T-helper 1 cell (primary cell): ENCODE measurements at places on chromosomes 5 and 9.
A peak's percentile ranks its signal among the peaks of the same experiment; 100 is the strongest.

DNA sequence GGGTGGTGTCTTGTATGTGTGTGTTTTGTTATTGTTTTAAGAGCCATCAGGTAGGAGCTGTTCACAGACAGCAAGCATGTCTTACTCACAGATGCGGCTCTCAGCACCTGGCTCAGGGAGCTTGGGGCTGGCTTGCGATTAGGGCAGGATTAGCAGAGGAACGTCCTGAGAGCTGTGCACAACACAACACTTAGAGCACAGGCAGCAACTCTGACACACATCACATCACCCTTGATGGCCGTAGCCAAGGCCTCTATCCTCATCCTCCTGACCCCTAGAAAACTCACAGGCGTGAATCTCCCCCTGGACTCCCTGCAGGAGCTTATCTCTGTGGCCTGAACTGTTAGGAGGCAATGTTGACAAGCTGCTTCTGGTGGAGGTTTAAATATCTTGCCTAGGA lies 7.1 kb upstream of the IL17B start:
- DNase-seq = no peak

DNA sequence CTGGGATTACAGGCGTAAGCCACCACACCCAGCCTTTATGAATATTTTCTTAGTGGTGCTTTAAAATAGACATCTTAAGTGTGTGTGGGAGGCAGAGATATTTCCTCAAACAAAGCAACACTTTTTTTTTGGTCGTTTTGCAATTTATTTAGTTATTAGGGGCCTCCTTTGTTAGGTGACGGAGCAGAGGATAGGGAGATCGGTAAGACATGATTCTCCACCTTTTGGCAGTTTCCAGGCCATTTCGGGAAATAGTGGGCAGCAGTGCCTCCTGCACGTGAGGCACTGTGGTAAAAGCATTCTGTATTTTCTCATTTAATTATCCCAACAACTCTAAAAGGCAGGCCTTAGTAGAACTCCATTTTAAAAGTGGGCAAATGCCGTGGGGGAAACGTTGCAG lies 1.9 kb downstream of the OCLN start:
- no peak for DNase-seq

GRCh38 chr5:154728939-154729588 lies 26.1 kb upstream of the LARP1 start:
- DNase-seq = no peak

DNA sequence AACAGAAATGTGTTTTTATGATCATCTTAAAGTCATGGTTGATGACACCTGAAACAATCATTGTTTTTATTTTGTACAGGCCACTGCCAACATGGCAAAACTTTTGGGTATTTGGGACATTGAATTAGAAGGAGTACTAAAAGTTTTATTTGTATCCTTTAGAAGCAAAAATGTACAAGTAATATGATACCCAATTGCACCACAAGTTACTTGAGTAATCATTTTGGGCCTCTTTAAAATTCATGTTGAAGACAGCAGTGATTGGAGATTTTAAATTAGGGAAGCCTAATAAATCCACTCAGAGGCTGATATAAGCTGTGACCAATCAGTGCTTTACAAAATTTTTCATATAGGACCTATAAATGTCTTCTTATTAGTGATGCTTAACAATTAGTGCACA lies 212.9 kb downstream of the MARCHF11 start:
- DNase-seq = no peak

DNA sequence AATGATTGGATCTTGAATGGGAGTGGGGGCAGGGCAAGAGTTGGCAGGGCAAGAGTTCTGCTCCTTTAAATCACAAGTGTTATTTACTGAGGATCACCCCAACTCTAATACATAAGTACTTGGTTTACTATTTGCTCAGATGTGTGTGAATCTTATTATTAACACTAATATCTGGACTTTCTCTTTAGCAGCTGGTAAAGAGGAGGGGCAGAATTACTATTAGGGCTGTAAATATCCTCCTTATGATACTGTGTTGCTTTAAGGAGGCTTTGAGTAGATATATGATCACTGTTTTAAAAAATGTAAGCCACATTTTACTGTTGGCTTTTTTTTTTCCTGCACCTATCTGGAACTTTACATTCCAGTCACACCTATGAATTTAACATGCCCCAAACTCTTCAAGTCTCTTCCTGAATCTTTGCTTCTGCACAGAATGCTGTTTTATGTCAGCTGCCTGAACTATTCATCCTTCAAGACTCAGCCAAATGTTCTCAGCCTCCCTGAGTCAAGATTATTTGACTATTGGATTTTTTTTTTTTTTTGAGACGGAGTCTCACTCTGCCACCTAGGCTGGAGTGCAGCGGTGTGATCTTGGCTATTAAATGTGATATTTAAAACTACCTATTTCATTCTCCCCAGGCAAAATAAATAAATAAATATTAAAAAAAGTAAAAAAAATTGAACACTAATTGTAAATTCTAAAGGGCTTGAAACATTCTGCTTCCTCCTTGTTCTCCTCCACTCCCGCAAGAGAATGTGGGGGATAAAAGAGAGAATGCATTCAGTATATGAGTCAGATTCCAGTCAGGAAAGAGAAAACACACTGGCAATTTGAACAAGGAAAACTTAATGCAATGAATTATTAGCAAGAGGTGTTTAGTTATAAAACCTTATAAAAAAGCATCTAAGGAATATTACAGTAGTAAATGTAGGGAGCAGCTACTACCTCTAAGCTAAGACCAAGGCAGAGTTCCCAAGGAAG lies 99.3 kb downstream of the FOCAD start:
- DNase-seq = no peak

GRCh38 chr5:72268753-72269410 lies 51.2 kb downstream of the MRPS27 start:
- peak; percentile 30 for DNase-seq

GRCh38 chr5:128020012-128020411 lies 63.6 kb upstream of the SLC12A2 start:
- DNase-seq = no peak
